ENCODE measurements at places on chromosomes 5 and 9.

DNA sequence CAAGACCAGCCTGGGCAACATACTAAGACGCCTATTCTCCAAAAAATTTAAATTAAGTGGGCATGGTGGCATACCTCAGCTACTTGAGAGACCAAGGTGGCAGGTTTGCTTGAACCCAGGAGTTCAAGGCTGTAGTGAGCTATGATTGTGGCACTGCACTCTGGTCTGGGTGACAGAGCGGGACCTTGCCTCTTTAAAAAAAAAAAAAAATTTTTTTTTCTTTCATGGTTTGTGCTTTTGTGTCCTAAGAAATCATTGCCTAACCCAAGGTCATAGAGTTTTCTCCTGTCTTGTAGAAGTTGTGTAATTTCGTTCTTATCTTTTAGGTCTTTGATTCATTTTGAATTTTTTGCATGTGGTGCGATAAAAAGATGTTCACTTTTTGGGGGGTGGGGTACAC lies 12.3 kb downstream of the GPBP1 start:
- no peak for DNase-seq

DNA sequence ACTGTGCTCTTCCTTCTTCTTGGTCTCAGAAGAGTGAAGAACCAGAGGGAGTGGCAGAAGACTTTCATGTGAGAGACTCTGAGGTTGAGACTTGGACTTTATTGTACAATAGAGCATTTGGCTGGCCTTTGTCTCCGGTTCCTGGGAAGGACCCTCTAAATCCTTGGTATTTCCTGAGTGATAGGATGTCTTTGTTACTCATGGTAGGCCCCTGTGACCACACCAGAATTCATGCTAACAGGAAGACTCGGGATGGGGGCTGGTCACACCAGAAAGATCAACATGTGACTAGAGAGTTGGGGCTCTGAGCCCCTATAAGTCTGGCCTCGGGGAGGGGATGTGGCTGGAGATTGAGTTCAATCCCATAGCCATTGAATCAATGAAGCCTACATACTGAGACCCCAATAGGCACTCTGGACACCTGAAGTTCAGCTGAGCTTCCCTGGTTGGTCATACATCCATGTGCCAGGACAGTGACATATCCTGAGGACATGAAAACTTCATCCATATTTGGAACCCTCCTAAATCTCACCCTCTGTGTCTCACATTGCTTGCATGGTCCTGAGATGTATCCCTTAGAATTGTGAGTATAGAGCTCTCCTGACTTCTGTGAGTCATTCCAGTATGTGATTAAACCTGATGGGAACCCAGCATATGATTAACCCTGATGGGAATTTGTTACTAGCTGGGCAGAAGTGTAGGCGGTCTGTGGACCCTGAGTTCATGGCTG lies 201.7 kb downstream of the GADD45G start:
- DNase-seq = no peak

DNA sequence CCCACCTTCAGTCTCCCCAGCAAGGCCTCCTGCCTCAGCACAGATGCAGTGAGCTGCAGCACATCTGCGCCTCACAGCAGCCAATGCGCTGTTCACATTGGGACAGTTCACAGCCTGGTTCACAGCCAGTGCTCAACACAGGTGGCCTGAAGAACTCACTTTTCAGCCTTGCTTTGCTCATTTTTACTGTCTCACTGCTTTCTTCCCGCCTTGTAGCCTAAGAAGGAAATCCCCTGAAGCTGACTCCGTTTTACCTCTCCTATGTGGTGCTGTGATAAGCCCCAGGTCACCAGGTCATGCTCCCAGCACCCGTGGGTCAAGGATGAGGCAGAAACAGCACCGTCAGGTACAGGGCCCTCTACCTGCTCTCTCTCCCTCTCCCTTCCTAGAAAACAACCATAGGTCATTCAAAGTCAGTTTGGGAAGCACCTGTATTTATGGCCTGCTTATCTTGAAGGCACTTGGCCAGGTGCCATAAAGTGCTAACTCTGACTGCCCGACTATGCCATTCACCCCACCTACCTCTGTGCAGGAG lies 1.1 kb downstream of the GCNT4 start:
- DNase-seq = no peak

DNA sequence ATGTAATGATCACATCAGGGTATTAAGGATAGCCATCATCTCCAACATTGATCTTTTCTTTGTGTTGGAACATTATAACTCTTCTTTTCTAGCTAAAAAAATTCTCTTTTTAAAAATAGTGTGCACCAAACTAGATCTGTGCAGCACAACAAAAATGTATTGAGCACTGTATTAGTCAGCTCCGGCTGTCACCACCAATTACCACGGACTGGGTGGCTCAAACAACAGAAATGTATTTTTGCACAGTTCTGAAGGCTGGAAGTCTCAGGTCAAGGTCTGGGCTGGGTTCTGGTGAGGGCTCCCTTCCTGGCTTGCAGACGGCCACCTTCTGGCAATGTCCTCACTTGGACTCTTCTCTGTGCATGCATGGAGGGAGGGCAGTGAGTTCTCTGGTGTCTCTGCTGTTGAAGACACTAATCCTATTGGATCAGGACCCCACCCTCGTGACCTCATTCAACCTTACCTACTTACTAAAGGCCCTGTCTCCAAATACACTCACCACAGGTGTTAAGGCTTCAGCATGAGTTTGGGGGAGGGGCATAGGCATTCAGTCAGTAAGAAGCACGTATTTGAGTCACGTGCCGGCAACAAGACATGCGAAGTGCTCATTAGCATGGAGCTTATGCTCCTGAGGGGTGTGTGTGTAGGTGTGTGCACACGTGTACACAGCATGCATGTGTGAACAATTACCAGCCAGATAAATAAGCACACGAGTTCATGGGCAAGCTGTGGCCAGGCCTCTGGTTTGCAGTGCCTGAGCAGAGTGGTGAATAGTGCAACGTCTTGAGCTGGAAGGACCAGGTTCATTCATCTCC lies 89.4 kb upstream of the SH3PXD2B start:
- DNase-seq = no peak

DNA sequence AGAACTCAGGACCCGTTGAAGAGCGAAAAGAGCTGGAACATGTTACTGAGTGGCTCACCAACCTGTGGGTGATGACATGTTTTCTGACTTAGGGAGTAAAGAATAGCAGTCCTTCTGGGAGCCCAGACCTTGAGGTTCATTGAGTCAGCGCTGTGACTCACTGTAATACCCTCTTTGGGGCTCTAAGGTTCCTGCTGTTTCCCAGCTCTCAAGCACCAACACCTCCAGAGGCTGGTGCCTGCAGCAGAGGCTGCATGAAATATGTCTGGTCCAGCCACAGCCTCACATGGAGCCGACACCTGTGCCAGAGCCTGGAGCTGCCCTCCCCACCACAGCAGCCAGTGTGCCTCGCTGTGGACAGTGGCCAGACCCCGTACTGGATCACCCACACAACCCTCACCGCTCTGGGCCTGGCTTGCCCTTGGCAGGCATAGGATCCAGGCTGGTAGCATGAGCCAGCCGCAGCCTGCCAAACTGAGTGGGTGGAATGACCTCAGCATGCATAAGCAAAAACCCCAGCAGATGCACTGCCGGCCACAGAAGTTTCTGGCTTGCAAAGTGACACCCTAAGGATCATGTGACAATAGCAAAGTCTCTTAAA lies 143.5 kb upstream of the MRPS30 start:
- no peak for DNase-seq

DNA sequence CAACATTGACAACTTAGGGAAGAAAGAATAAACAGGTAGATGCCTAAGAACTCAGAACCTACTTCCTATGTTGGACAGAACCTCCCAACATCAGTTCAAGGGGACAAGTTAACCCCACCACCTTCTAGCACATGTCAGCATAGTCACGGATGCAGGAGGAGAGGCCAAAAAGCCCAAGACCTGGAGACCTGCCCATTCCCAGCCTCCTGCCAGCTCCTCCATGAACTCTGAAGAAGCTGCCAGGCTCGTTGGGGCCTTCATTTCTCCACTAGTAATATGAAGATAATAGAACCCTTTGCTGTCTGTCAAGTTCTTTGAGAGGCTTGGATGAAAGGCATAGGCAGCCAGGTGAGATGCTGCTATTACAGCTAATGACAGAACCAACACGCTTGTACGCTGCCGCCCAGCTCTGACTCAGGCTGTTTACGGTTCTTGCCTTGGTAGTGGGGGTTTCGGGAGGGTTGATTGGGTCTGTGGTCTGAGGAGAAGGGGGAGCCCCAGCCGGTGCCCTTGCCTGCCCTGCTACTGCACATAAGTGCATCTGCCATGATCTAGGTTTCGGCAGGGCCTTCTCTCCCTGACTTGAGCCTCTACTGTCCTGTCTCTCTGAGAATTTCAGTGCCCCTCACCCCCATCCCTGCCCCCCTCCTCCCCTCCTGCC lies 82.2 kb downstream of the NRG2 start:
- DNase-seq = no peak

DNA sequence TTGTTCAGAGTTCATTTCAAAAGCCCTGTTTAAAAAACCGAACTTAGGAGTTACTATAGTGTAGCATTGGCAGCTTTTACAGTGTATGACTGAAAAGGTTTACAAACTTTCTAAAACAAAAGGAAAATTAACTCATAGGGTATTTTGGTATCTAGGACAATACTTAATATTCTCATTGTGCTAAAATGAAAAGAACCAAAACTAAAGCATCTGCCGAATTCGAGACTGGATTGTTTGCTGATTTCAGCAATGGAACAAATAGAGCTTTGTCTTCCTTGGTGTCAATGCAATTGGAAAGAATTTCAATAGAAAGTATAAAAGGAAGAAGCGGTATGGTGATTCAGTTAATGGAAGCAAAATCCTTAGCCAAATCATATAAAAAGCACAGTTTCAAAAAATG lies 254.1 kb downstream of the SLF1 start:
- no peak for DNase-seq

GRCh38 chr5:61609840-61610677 lies 278.0 kb downstream of the ZSWIM6 start:
- DNase-seq = no peak

GRCh38 chr5:139955053-139955605 lies 88.0 kb downstream of the NRG2 start:
- DNase-seq = no peak

DNA sequence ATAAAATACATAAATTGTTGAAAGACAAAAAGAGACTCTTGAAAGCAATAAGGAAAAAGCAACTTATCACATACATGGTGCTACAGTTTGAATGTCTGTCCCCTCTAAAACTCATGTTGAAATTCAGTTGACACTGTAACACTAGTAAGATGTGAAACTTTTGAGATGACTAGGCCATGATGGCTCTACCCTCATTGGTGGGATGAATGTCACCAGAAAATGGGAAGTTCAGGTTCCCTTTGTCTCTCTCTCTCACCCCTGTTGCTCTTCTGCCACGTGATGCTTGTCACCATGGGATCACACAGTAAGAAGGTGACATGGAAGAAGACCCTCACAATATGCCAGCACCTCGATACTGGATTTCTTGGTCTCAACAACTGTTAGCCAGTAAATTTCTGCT lies 50.3 kb upstream of the SPTLC1 start:
- DNase-seq = no peak

GRCh38 chr5:35306716-35307365 lies 76.6 kb upstream of the PRLR start:
- DNase-seq = no peak

- no peak for DNase-seq
Observed at GRCh38 chr9:93301291-93301811, 117.4 kb downstream of the WNK2 start.

GRCh38 chr5:179870403-179870903 lies 11.8 kb upstream of the MRNIP start:
- DNase-seq = no peak

DNA sequence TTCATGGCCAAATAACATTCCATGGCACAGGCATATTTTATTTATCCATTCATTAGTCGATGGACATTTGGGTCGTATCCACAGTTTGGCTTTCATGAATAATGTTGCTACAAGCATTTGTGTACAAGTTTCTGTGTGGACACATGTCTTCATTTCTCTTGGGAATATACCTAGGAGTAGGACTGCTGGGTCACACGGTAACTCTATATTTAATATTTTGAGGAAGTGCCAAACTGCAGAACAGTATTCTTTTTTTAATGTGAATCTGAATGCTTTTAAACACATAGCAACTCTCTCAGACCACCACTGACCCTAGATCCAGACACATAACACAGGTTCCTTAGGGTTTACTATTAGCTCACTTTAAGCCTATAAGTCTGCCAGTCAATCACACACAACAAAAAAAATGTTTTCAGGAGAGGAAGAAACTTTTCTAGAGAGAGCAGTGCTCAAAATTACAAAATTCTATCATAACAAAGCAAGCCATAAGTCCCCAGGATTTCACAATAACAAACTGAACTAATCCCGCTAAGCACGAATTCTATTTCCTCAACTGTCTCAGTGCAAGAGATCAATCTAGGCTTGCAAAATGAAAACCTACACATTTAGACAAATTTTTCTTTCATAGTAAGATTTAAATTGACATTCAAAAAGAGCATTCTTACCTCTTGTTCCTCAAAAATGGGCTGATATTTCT lies 41.8 kb upstream of the GABBR2 start:
- DNase-seq = no peak

GRCh38 chr5:125261505-125262250 lies 515.2 kb upstream of the ZNF608 start:
- no peak for DNase-seq

DNA sequence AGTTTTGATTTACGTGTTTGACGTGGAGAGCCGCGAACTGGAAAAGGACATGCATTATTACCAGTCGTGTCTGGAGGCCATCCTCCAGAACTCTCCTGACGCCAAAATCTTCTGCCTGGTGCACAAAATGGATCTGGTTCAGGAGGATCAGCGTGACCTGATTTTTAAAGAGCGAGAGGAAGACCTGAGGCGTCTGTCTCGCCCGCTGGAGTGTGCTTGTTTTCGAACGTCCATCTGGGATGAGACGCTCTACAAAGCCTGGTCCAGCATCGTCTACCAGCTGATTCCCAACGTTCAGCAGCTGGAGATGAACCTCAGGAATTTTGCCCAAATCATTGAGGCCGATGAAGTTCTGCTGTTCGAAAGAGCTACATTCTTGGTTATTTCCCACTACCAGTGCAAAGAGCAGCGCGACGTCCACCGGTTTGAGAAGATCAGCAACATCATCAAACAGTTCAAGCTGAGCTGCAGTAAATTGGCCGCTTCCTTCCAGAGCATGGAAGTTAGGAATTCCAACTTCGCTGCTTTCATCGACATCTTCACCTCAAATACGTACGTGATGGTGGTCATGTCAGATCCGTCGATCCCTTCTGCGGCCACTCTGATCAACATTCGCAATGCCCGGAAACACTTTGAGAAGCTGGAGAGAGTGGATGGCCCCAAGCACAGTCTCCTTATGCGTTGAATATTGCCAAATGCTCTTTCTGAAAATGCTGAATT lies 850 bp downstream of the RRAGA start:
- peak; percentile 7 for DNase-seq

DNA sequence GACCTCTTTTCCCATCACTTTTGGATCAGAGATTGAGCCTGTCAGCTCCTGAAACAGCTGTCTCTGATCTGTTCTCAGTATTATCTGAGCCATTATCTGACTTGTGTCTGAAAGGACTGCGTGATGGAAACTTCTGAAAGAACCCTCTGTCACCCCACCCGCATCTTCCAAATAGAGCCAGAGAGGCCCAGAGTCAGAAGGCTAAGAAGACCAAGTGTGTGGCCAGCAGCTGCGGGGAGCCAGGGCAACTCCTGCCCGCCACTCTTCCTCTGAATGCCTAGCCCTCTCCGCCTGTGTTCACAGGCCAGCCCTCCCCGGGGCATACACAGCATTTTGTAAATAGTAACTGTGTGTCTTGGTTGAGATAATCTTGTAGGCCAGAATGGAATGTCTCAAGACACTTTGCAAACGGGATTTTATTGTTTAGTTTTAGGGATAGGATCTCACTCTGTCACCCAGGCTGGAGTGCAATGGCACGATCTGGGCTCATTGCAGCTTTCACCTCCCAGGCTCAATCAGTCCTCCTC lies 92.7 kb downstream of the AOPEP start:
- no peak for DNase-seq

Measured in immature natural killer cell (primary cell).